RWPE1 (cell line): ENCODE measurements at places on chromosomes 16 and 17.
A peak's percentile ranks its signal among the peaks of the same experiment; 100 is the strongest.

GRCh38 chr16:49527611-49528010 lies 154.0 kb downstream of the C16orf78 start:
- no peak for DNase-seq

GRCh38 chr17:66387392-66387981 lies 85.1 kb downstream of the PRKCA start:
- no peak for DNase-seq

- no peak for DNase-seq
Observed at GRCh38 chr16:27482397-27483087, 67.2 kb downstream of the GTF3C1 start.

GRCh38 chr17:7929158-7930023 lies at the start of gene KCNAB3:
Gene KCNAB3 (minus strand): TSS chr17:7929856. CDS start chr17:7929435, 421 bp downstream.
- peak; percentile 86 for DNase-seq

DNA sequence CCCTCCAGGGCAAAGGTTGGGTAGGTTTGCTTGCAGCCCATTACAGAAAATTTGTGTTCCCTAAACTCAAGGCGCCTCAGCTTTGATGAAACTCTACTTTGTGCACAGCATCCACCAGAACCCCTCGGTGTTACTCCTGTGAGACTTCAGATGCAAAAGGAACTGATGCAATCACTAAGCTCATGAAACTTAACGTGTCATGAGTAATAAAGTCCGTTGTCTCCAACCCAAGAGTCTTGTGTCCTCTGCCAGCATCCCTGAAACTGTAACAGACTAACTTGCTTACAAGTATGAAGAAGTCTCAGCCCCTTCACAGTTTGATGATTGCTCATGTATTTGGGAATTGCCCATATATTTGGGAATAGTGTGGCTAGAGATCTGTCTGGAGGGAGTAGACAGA lies 74.8 kb upstream of the MARCHF10 start:
- no peak for DNase-seq

DNA sequence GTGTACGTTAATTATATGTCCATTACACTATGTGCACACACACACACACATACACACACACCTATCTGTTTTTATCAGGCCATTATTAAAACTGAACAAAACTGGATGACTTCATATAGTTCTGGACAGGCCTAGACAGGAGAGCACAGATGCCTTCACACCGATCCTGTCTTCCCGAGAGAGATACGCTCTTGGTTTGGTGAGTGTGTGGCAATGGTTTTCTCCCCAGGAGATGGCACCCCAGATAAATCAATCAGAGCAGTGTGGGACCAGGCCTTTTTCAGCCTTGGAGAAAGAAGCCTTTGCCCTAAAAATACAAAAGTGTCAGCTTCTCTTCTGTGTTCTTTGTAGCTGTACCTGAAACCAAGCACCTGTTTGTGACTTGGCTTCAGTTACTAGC lies 83.7 kb downstream of the CPPED1 start:
- DNase-seq = no peak

DNA sequence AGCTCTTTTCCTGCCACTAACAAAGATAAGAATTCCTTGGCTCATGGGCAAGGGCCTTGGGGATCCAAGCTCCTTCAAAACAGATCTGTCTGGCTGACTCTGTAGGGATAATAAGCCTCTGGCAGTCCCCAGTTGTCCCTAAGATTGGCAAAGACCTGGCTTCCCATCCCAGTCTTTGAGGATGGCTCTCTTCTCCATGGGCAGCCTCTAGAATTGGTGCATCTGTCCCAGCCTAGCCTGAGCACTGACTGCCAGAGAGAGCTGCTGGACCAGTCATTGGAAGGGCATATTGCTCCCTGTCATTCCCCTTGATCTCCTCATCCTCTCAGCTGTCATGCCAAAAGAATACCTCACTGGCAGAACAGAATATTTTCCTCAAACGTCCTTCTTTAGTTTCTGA lies 13.2 kb upstream of the CUEDC1 start:
- DNase-seq = no peak

DNA sequence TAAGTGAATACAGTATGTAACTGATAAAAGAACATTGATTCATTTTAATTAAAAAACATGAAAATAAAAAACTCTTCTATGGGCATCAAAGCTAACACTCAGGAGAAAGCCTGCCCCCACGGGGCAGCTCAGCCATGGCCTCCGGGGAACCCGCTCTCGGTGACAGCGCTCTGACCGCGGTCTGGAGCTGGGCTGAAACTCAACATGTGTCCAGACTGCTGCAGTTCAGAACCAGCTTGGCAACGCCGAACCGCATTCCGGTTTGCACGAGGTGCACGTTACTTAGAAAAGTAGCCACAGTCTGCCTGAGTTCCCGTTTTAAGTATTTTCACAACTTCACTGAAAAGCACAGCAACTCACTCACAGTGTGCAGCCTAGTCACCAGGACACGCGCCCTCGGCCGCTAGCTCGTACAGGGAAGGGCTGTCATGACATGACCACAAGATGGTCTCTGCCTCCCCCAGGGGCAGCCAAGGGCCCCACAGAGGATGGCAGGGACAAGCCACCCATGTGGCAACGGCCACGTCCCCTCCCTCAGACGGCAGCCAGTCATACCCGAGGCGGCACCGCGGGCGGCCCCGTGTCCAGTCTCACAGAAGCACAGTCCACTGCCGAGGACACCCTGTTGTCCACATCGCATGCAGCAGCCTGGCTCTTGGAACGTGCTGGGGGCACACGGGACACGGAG lies 77.1 kb upstream of the METRNL start:
- DNase-seq = no peak

GRCh38 chr16:85624646-85625045 lies 11.5 kb downstream of the GSE1 start:
- no peak for DNase-seq

DNA sequence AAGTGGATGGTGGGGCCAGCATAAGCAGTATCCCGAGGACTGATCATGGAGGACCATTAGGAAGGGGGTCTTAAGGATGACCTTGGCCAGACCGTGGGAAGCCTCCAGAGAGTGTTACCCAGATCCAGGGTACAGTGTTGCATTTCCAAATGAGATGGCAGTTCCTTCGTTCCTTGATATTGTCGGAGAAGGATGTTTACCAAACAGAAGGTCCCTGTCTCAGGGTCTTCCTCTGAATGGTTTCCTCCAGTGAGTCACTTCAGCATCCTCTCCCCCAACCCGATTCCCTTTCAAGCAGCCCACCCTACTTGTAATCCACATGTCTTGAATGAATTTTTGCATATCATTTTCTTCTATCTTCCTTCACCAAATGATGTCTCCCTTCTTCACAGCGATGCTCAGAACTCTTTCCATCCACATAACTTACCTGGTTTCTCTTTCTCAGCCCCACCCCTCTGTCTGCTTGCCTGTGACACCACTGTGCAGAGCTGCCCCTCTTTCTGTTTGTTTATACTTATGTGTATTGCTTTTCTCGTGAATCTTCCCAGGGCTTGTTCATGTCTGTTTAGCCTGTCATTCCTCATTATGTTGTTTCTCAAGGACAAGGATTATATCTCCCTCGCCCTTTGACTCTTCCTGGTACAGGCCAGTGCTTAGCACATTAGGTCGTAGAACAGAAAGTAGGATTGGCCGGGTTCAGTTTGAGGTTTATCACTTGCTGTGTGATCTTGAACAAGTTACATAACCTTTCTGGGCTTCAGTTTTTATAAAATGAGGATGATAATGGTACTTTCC lies 5.7 kb downstream of the GOSR2 start:
- no peak for DNase-seq

DNA sequence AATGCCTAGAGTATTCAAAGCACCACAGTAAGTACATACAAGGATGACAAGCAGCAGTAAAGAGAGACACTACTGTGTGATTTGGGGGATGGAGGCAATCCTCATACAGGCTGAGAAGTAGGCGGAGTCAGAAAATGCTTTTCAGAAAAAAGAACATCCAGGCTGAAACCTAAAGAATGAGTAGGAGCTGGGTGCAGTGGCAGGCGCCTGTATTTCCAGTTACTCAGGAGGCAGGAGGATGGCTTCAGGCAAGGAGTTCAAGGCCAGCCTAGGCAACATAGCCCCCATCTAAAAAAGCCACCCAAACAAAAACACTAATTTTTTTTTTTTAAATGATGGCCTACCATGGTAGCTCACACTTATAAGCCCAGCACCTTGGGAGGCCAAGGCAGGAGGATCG lies 10.3 kb downstream of the KANSL1 start:
- DNase-seq = no peak

- no peak for DNase-seq
Observed at GRCh38 chr17:21113716-21114115, 13.0 kb upstream of the DHRS7B start.

- no peak for DNase-seq
Observed at GRCh38 chr16:58670177-58670576, 14.4 kb downstream of the SLC38A7 start.

DNA sequence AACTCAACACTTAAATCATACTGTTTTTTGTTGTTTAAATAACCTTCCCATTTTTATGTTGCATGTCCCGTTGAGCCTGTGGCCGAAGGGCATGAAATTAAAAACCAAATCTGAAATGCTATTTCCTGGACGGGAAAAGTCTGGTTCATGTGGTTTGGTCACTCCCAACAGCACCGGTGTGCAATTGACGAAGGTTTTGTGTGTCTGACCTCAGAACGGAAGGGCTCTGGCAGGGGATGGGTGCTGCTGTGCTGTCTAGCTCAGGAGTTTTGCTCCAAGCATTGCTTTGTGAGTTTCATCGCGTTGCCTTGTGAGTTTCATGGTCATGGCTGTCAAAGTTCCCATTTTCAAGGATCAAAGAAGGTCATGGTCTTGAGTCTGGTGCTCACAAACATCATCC lies 363.3 kb downstream of the XYLT1 start:
- DNase-seq = no peak

DNA sequence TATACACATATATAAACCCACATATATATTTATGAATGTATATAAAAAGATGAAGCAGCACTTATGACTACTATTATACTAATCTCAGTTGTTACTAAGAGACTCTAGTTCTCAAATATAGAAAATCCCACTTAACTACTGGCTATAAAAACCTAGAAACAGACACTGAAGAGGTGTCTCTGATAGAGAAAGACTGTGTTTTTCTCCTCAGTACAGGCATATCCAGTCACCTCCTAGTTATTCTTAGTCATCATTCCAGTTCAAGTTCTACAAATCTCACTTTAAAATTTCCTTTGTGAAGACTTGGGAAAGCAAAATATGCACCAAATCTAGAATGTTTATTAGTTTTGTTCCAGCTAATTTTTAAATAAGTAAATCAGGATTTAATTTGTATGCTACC lies 93.9 kb downstream of the STH start:
- no peak for DNase-seq

GRCh38 chr16:73199214-73199613 lies 151.3 kb upstream of the ZFHX3 start:
- DNase-seq = no peak

- no peak for DNase-seq
Observed at GRCh38 chr16:88435437-88436355, 17.4 kb upstream of the ZFPM1 start.

- DNase-seq = no peak
Observed at GRCh38 chr17:31568121-31568520, 176.6 kb downstream of the RAB11FIP4 start.
